Caudate nucleus (tissue), 63 donors: ENCODE measurements at places on chromosomes 6 and 20.
A peak's percentile ranks its signal among the peaks of the same experiment; 100 is the strongest.

DNA sequence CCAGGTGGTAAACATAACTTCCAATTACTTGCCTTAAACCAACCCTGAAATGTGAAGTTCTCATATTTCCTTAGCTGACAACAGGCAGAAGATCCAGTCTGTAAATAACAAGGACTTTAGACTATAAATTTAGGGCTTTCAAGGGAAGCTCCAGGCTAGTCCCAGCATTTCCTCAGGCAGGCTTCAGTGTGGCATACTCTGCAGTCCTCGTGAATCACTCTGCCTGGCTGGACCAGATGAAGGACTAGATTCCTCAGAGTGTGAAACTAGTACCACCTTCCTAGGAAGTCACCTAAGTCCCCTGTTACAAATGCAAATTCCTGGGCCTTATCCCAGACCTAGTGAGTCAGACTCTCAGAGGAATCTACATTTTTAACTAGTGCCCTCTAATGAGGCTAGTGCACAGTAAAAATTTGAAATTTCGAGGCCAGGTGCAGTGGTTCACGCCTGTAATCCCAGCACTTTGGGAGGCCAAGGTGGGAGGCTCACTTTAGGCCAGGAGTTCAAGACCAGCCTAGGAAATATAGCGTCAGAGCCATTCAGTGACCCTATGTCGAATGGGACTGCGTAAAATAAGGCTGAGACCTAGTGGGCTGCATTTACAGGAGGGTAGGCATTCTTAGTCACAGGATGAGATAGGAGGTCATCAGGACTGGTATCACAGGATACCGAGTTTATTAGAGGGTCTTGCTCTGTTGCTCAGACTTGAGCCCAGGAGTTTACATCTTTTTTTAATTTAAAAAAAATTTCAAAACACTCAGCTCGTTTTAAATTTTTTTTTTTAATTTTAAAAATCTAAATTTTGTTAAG is 279.6 kb upstream of the JARID2 start:
- no peak for DNase-seq

GRCh38 chr20:10671221-10671918 is 2.4 kb downstream of the JAG1 start:
- DNase-seq, result no peak

DNA sequence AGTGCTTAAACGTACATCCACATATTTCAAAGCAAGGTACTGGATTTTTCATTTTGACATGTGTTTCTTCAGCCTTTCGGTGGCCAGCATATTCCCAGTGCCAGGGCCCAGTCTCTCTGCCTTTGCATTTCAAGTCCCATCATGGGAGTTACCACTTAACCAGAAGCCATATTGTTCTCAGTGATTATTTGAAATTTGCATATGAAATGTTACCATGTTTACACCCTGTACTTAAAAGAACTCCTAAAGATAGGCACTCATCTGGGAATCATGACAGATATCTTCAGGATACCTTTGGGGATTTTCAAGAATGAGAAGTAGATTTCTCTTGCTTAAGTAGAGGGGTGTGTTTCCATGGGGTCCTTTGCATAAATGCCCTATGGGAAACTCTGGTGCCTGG is 367.5 kb downstream of the NRN1 start:
- DNase-seq, result no peak

DNA sequence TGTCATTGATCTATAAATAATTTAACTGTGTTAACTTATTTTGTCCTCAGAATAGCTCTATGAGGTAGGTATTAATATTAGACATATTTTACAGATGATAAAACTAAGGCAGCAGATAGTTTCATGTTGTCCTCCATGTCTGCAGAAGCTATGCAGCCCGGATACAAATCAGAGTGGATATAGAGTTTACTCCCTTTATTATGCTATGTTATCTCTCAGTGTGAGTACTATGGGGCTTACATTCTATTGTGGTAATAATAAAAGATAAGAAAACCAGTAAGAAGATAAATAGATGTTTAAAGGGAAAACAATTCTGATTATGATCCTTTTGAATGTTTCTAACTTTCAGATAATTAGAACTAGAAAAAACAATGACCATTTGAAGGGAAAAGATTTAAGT is 979.8 kb upstream of the CITED2 start:
- no peak for DNase-seq

DNA sequence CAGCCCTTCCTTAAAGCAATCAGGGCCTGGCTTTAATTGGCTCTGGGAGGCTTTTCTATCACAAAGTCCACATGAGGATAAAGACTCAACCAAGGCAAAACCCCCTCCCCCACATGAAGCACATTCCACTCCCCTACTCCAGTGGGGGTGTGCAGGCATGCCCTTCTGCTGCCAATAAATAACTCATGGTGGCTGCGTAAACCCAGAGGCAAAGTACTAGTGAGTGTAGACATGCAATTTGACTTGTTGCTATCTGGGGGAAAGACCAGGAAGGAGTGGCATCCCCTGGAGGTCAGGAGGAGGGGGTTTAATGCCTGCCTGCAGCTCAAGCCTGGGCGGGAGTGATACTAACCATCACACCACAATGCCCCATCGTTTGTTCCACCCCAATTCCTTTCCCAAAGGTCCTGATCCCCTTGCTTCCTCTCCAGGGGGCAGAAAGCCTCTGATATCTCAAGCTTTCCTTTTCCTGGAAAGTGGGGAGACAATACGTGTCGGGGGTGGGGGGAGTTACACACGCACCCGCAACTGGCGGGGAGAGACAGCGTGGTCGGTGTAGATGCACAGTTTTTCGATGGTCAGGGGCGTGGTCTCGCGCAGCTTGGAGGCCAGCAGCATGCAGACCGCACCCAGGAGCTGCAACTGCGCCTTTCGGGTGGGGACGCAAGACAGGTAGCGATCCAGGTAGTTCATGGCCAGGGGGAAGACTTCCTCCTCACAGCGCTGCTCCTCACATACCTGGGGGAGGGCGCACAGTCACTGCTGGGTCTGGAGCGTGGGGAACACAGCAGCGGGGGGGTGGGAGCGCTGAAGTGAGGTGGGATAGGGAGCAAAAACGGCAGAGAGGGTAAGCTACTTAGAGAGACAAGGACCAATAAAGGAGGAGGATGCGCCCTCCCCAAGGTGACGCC is 1.5 kb downstream of the CCND3 start:
- DNase-seq, result no peak

- DNase-seq, result no peak
These were observed 3.8 kb upstream of the RANBP9 start for GRCh38 chr6:13715444-13715883.

DNA sequence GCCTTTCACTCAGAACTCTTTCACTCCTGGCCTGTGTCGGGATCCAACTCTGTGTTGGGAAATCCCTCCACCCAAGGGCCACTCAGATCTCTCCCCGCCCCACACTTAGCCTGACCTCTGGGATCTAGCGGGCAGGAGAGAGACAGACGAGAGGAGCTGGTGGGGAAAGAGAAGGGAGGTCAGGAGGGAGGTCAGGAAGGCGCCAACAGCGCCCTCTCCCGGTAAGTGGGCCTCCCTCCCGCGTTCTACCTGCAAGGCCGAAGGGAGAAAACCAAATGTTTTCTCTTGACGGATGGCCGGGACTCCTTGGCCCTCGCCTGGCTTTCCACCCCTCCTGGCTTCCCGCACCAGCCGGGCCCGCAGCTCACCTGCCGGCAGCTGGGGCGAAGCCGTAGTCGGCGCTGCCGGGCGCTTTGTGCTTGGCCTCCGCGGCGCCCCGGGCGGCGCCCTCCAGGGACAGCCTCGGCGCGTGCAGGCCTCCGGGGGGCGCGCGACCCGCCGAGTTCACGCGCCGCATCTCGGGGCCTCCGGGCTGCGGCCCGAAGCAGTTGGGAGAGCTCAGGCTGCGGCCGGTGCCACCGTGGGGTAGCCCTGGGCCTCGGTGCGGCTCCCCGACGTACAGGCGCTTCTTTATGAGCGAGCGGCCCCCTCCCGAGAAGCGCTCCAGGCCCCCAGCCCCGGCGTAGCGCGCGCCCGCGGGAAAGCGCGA is 38.2 kb downstream of the C6orf132 start:
- peak; percentile 59 for DNase-seq

DNA sequence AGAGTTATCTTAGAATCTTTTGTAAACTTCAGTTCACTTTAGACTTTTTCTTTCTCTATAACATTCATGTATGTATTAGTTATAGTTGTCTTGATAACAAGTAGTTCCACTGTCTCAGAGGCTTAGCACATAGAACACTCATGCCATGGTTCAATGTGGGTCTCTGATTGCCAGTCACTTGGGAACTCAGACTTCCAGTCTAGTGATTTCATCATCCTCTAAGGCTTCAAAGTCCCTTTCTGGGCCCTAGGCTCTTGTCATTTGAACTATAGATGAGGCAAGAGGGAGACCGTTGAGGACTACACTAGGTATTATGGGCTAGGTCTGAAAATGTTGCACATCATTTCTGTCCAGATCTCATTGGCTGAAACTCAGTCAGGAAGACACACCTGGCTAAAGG is 8.4 kb upstream of the EEF1E1 start:
- no peak for DNase-seq

- DNase-seq, result no peak
These were observed 23.1 kb downstream of the SPAG4 start for GRCh38 chr20:35638751-35639150.

- DNase-seq, result no peak
These were observed 844 bp upstream of the ABRACL start for GRCh38 chr6:139027620-139028182.

DNA sequence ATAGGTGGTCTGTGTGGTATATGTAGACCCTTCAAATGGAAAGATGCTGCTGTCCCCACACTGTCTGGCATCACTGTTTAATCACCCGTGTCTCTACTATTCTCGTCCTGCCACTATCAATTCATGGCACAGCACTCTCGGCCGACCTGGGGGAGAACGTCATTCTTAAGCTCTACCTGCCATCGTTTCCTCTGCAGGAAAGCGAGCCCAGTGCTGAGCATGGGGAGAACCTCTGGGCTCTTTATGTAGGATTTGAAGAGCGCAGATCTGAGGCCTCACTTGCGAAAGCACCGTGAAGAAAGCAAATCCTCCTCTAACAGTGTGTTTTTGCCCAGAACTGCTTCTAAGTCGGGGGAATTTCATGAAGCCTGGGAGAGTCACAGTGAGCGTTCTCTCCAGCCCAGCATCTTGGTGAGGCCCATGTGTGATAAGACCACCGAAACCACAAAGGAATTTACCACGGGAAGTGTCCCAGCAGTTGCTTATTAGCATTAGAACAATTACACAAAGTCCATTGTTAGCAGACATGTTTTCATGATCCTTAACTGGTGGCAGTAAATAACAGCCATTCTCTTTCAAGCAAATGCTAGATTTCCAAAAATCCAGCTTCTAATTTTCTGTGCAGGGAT is 124.3 kb downstream of the SCML4 start:
- DNase-seq, result no peak
